Stimulated activated CD8-positive, alpha-beta memory T cell treated with anti-CD3 and anti-CD28 coated beads, Interleukin-4, amount 100 ng/mL, for 1 hour (primary cell): ENCODE measurements at places on chromosomes 7 and 10.

GRCh38 chr7:116271161-116271913 is 61.0 kb downstream of the TES start:
- no peak for DNase-seq

GRCh38 chr10:14391342-14391741 is 60.6 kb upstream of the FRMD4A start:
- DNase-seq: no peak

- DNase-seq: no peak
Measured at GRCh38 chr7:49781996-49782395, 8.6 kb downstream of the VWC2 start.

DNA sequence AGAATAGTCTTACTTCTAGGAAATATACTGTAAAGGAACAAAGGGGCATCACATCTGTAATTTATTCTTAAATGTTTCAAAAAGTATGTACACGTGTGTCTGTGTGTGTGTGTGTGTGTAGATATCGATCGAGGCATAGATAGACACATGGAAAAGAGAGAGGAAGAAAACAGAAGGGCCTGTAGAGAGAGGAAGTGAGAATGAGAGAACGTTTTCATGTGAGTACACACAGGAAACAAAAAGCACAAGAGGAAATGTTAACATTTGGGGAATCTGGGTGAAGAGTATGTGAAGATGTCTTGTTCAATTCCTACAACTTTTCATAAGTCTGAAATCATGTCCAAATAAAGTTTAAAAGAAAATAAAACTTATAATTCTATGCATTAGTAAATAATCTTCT is 286.5 kb upstream of the SORCS1 start:
- no peak for DNase-seq

GRCh38 chr10:71346731-71347130 is 27.7 kb downstream of the SLC29A3 start:
- no peak for DNase-seq

- no peak for DNase-seq
Measured at GRCh38 chr10:6161921-6162320, 40.8 kb upstream of the PFKFB3 start.

DNA sequence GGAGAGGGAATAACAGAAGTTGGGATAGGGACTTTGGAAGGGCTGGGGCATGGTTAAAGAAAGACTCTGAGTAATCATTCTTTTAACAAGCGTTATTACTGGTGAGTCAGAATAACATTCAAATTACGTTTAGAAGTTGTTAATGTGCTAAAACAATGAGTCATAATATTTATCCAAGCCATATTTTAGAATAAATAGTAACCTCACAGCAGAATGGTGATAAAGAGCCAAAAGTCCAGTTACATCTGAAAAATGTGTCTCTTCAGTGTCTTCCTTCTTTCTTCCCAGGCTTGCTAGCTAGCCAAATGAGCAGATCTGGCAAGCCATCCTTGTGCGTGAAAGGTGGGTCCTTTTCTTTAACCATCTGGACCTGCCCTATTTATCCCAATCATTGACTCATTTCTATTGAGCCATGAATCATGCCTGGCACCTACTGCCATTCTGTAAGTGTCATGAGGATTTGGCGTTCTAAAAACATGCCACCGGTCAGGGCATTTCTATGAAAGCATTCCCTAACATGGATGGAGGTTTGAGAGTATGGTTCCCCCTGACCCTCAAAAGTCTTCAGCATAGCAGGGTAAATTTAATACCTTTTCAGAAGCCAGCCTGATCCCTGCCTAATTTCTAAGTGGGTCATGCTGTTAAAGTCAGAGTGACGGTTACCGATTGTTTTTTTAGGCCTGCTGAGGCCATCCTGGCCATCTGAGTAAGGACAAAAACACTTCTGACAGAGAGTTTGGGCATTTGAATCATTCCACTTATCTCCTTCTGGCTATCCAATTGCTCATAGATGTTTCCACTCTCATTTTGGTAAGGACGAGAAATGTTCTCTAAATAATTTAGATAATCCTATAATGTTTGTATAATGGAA is 26.9 kb downstream of the MYPN start:
- no peak for DNase-seq

GRCh38 chr7:148286150-148286549 is 304.4 kb upstream of the C7orf33 start:
- DNase-seq: no peak

DNA sequence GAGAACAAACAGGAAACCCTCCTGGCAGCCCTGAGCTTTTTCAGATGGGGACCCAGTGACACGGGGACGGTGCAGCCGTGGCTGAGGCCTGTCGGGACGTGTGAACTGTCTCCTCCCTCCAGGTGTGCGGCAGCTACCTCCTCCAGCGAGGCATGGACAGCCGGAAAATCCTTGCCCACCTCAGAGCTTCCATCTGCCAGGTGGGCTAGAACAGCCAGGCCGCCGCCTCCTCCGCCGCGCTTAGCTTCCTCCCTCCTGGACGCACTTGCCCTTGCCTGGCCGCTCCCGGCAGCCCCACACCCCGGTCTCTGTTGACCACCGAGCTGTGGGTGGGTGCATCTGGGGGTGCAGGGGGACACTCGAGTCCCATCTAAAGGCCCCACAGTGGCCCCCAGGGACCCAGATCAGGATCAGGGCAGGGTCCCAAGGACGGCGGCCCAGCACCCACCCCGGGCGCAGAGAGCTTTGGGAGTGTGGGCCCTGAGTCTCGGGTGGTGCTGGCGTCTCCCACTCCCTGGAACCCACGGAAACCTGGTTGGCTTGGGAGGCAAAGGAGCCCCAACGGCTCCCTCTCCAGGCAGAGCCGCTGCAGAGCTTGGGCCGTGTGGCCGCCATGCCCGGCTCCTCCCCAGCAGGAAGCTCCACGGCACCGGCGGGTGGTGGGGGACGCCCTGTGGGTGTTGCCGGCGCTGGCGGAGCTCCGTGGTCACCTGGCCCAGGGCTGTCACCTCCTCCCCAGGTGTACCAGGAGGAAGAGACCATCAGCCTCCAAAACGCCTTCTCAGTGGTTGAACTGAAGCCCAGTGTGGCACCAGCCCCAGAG is 32.9 kb upstream of the UTF1 start:
- DNase-seq: no peak

GRCh38 chr7:55048221-55048859 is 29.5 kb downstream of the EGFR start:
- no peak for DNase-seq

DNA sequence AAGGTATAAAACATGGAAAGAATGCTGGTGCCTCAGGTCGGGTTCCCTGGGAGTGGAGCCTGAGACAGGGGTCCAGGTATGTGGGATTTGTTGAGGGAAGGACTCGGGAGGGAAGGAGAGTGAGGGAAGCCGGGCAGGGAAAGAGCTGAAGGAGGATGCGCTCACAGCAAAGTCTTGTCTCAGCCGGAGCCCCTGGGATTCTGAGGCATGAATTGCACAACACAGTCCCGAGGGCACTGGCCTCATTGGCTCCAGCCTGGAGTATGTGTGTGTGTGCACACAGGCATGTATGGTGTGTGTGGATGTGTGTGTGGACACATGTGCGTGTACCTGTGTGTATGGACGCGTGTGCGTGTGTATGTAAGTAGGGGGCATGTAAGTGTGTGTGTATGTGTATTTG is 87.4 kb downstream of the WDFY4 start:
- DNase-seq: no peak

GRCh38 chr7:131537571-131537978 is 18.9 kb downstream of the PODXL start:
- DNase-seq: no peak

- DNase-seq: no peak
Measured at GRCh38 chr10:14349081-14349480, 18.4 kb upstream of the FRMD4A start.

DNA sequence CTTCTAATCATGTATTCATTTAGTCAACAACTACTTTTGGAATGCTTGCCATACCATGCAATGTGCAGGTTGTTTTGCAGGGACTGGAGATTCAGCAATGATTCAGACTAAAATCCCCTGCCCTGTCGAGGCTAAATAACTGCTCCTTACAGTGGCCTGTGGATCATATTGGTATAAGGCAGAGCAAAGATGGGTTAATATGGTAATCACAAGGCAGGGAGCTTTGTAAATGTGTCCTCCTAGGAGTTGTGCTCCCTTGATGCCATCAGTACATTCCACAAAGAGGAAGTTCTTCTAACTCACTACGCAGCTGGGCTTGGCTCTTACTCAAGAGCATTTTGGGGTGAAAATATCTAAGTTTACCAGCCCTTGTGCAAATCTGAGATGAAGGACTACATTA is 614 bp upstream of the IFIT2 start:
- DNase-seq: no peak
